Progenitor cell of endocrine pancreas (in vitro differentiated cells): ENCODE measurements at places on chromosomes 11 and 22. TPM values are rescaled to one million over a fixed set of nuclear protein-coding genes. Genes with fewer than 3 reads are reported as not detected.

GNAZ gene
- 16.3 and 19.2 TPM in 2 replicates for total RNA-seq

- no peak overlapping the region for H3K4me3 ChIP-seq
- H3K36me3 ChIP-seq: no peaks in the 10 kb centered on the region
- no peak for DNase-seq
- no peaks in the 10 kb centered on the region for H3K27me3 ChIP-seq
Measured at GRCh38 chr22:17964156-17964555, 60.2 kb downstream of the MICAL3 start.

- no peak for DNase-seq
- no peaks in the 10 kb centered on the region for H3K36me3 ChIP-seq
- H3K27ac ChIP-seq: peak overlapping the region; percentile 97
- peaks cover 9% of the 10 kb centered on the region for H3K4me1 ChIP-seq
- peak overlapping the region; percentile 91 for H3K4me3 ChIP-seq
Measured at GRCh38 chr22:21665047-21665851, 563 bp upstream of the PPIL2 start.

GRCh38 chr11:102664001-102664752, 39.0 kb upstream of the MMP20 start:
- peaks cover 14% of the 10 kb centered on the region for H3K27me3 ChIP-seq
- H3K4me1 ChIP-seq: peaks cover 1% of the 10 kb centered on the region

- H3K36me3 ChIP-seq: peaks cover 15% of the 10 kb centered on the region
- H3K27me3 ChIP-seq: no peaks in the 10 kb centered on the region
- no peak overlapping the region for H3K4me3 ChIP-seq
- H3K27ac ChIP-seq: no peak overlapping the region
- peaks cover 14% of the 10 kb centered on the region for H3K4me1 ChIP-seq
Measured at GRCh38 chr11:72228229-72228843, 3.8 kb downstream of the INPPL1 start.

SLC22A6 gene
- not detected in 2 replicates for total RNA-seq

DNA sequence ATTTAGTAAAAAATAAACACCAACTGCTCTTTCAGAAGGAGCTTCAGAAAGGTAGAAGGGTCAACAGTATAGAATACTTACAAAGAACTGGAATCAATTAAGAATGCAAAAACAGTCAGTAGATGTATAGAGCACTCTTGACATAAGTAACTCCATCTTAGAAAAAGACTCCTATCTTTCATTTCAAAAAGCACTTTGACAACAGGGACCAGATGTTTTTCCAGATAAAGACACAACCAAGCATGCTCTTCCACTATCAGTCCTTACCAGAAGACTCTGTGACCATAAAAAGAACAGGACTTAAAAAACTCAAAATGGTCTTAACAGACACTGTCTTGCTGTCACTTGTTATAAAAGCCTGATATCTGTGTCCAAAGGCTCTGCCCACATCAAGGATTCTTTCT, 5.2 kb downstream of the SLC25A17 start:
- no peak overlapping the region for H3K27ac ChIP-seq
- no peaks in the 10 kb centered on the region for H3K36me3 ChIP-seq
- H3K27me3 ChIP-seq: no peaks in the 10 kb centered on the region
- DNase-seq: no peak

DNA sequence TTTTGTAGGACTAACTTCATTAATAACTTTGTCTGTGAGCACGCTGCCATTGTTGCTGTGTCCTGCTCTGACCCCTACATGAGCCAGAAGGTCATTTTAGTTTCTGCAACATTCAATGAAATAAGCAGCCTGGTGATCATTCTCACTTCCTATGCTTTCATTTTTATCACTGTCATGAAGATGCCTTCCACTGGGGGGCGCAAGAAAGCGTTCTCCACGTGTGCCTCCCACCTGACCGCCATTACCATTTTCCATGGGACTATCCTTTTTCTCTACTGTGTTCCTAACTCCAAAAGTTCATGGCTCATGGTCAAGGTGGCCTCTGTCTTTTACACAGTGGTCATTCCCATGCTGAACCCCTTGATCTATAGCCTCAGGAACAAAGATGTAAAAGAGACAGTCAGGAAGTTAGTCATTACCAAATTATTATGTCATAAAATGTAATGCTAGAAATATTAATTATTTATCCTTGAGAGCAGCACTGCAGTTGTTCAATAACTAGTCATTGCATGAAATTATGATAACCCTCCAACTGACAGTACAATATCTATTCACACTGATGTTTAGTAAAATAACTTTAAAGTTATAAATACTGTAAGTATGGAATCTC, 46.4 kb upstream of the OR5D13 start:
- no peak overlapping the region for H3K4me3 ChIP-seq
- no peaks in the 10 kb centered on the region for H3K27me3 ChIP-seq
- no peak overlapping the region for H3K27ac ChIP-seq
- DNase-seq: no peak

GRCh38 chr22:27800250-27801201, 1.0 kb downstream of the MN1 start:
- H3K4me3 ChIP-seq: peak overlapping the region; percentile 78
- H3K27me3 ChIP-seq: peaks cover 41% of the 10 kb centered on the region
- no peak for DNase-seq
- peaks cover 14% of the 10 kb centered on the region for H3K4me1 ChIP-seq

TTC36 gene
- total RNA-seq: 2.2 and 3.3 TPM in 2 replicates
